HCT116 (cell line): ENCODE measurements at places on chromosomes 5 and 9. TPM values are rescaled to one million over a fixed set of nuclear protein-coding genes. Genes with fewer than 3 reads are reported as not detected.

Gene NR5A1
- total RNA-seq: 0.64 TPM

Gene PLAC8L1
- total RNA-seq: 2.6 TPM

Gene RAPGEF1
- 43.0 TPM for total RNA-seq

Gene NOXA1
- 13.2 TPM for total RNA-seq

Gene FGD3
- 3.3 TPM for total RNA-seq

Gene TEK
- 0.15 TPM for total RNA-seq

Gene SAXO1
- total RNA-seq: not detected

Gene CCIN
- 0.20 TPM for total RNA-seq

Gene BAAT
- 0.25 TPM for total RNA-seq

Gene AJM1
- total RNA-seq: 7.1 TPM

Gene MATR3
- total RNA-seq: 123 TPM

Gene PCDHGC4
- 0.05 TPM for total RNA-seq

Gene MYORG
- 8.5 TPM for total RNA-seq

Gene ANKRD31
- 0.30 TPM for total RNA-seq
